Psoas muscle (tissue), 8 donors: ENCODE measurements at places on chromosomes 4 and X. TPM values are rescaled to one million over a fixed set of nuclear protein-coding genes. Genes with fewer than 3 reads are reported as not detected.

DNA sequence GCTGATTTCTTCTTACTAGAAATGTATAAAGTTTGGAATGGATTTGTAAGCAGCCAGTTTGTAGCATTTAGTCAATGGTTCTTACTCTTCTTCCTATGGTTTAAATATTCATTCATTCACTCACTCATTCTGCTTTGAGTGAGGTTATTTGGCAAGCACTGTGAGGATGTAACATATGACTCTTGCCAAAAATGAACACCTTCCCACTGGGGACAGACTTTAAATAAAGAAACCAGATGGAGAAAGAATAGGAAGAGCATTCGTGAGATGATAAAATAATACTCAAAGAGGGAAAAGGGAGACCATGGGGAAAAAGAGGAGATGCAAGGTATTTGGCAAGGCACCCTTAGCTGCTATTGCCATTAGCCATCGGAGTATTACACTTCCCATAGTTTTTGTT is 586.1 kb downstream of the ADGRL3 start:
- DNase-seq = no peak

DNA sequence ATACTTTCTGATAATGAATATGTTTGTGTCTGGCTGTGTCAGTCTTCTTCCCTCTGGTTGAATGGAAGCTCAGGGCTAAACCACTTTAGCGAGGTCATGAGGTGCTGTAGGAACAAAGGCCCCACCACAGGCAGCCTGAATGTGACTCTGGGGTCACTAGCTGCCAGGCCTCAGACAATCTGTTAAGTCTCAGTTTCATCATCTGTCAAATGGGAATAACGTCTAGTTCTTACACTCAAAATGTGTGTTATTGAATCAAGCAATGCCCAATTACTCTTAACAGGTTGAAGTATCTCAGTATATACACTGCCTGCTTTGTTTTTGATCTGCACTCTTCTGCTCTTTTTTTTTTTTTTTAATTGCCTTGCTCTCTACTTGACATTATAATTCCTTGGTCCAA is 148.6 kb downstream of the STK32B start:
- DNase-seq = no peak

UCP1 gene
- polyA plus RNA-seq = not detected

HTRA3 gene
- polyA plus RNA-seq = 14.0 TPM

- DNase-seq = no peak
These were observed 53.0 kb downstream of the ARSF start for GRCh38 chrX:3094261-3094660.

WDFY3 gene
- 10.0 TPM for polyA plus RNA-seq

- DNase-seq = no peak
These were observed 51.3 kb upstream of the MAP3K15 start for GRCh38 chrX:19566359-19567222.
